ENCODE measurements at places on chromosomes 3 and 15.

- no peak for DNase-seq
These were observed 1062.4 kb downstream of the FHIT start for GRCh38 chr3:60188803-60189202.

DNA sequence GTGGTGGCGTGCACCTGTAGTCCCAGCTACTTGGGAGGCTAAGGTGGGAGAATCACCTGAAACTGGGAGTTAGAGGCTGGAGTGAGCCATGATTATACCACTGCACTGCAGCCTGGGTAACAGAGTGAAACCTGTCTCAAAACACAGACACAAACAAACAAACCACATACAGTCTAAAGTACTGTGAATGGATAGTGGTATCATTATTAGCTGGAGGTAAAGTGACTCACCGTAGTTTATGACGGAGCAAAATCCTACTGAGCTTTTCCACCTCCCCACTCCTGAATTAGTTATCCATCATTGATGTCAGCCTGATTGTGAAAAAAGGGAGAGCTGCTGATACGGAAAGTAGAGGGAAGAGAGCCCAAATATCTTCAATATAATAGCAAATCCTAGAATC, 3.2 kb upstream of the CNOT10 start:
- DNase-seq = no peak

DNA sequence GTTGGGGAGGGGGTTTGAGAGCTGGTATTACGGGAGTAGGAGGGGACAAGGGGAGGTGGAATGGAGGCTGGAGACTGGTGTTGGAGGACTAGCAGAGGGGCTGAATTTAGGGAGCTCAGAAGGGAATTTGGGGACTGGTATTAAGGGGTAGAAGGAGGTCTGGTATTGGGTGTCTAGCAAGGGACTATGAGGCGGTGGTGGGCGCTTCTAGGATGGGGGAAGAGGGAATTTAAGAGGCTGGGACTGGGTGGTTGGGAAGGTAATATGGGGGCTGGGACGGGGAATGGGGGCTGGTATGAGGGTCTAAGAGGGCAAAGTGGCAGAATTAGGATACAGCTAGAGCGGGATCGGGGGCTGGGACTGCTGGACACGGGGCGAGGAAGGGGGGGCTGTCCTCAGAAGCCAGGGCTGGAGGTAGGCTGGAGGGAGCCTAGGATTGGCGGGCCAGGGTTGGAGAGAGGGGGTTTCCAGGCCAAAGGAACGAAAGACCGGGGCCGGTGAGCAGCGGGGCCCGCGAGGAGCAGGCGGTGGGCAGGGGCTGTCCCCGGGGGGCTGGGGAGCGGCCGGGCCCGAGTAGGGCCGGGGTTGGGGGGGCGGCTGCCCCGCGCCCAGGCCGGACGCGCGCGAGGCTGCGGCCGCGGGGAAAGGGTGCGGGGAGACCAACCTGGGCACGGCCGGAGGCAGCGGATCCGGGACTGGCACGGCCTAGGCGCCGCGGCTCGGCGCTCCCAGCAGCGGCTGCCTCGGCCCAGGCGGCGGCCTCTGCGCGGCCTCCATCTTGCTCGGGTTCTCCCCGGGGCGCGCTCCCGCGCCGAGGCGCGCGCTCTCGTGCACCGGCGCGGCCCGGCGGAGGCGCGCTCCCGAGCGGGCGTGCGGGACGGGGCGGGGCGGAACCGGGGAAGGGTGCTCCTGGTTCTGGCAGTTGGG, at the start of gene LHFPL4:
Gene LHFPL4 (minus strand): TSS at position 802 of the 927 bp plus-strand sequence. CDS start 1,143 bp downstream, outside the sequence.
- DNase-seq = no peak

DNA sequence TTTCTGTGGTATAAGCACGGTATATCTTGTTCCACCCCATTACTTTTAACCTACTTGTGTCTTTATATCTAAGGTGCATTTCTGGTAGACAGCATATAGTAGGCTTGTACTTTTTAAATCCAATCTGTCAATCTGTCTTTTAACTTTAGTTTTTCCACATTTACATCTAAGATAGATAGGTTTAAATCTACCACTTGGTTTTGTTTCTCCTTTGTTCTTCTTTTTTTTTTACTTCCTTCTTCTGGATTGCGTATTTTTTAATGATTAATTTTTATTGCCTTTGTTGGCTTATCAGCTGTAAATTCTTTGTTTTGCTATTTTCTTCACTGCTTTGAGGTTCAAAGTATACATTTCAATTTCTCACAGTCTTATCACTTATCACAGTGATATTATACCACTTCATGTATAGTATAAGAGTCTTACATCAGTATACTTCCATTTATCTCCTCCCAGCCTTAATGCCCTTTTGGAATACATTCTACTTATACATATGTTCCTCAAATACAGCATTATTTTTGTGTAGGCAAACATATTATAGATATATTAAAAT, 31.0 kb downstream of the IQCB1 start:
- no peak for DNase-seq

DNA sequence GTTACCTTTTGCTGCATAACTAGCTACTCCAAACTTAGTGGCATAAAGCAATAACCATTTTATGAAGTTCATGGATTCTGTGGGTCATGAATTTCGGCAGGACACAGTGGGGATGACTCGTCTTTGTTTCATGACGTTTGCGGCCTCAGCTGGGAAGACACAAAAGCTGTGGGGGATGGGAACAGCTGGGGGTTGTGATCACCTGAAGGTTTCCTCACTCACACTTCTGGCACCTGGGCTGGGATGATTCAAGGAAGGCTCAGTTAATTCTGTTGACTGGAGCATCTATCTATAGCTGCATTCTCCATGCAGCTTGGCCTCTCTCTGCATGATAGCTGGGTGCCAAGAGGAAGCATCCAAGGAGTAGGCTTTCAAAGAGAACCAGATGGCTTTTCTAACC, 332.8 kb downstream of the ULK4 start:
- DNase-seq = no peak

GRCh38 chr15:85977586-85977985, 102.1 kb upstream of the AGBL1 start:
- DNase-seq = no peak

DNA sequence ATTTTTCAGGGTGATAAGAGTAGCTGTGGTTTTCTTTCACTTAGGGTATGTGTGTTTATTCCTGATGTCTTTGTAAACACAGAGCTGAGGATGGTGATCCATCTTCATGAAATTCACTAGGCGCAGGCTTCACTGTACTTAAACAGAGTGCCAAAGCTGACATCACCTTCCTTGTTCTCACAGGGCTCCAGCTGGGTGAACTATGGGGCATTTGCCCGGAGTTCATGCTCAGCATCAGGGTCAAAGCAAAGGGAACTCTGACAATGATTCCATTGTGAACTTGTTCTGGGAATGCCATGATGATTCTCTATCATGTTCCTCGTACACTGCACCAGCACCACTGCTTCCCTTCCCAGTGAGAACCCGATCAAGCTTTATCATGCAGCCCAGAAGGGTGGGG, 184.8 kb upstream of the P2RY1 start:
- DNase-seq = no peak

DNA sequence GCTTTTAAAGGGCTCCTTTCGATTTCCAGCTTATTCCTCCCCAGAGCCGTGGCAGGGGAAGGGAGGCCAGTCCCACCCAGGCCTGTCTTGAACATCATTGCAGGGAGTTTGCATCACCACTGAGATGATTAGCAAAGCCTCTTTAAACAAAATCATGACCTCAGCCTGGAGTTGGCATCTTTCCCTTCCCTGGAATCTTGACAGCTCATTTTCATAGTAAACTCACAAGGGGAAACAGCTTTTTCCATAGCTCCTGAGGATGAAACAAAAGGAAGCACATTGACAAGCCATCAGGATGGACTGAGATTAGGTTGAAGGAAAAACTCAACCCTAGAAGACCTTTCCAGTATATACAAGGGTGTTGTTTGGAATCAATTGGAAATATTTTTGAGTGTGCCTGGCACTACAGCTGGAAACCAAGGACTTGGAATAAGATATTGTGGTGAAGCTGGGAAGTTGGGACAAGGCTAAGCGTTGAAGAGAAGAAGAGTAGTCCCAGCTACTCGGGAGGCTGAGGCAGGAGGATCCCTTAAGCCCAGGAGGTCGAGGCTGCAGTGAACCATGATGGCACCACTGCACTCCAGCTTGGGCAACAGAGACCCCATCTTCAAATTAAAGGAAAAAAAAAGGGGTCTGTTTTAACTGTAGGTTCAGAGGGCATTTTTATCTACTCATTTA, 3.1 kb upstream of the LARP6 start:
- DNase-seq = no peak
